ENCODE measurements at places on chromosomes 1 and 21.

- no peak for DNase-seq
These were observed 39.3 kb upstream of the TENT5C start for GRCh38 chr1:117566556-117566955.

- peak; percentile 30 for DNase-seq
These were observed 197.7 kb upstream of the DUSP10 start for GRCh38 chr1:221939607-221940006.

DNA sequence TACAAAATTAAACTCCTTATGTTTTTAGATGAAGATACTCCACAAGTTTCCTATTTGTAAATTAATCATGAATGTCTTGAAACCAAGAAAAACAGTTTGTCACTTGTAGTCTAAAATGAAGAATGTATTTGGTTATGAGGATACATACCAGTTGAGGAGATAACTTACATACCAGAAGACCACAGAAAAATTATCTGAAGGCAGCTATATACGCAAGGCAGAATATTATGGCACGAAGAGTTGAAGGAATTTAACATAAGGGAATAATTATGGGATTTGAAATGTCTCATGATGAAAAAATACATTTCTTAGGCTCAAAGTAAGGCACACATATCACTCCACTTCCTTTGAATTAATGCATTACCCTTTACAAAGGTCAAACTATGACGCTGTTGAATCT, 73.3 kb downstream of the IFI44 start:
- DNase-seq, result no peak

- DNase-seq, result no peak
These were observed 50.2 kb upstream of the NUF2 start for GRCh38 chr1:163271535-163271934.

DNA sequence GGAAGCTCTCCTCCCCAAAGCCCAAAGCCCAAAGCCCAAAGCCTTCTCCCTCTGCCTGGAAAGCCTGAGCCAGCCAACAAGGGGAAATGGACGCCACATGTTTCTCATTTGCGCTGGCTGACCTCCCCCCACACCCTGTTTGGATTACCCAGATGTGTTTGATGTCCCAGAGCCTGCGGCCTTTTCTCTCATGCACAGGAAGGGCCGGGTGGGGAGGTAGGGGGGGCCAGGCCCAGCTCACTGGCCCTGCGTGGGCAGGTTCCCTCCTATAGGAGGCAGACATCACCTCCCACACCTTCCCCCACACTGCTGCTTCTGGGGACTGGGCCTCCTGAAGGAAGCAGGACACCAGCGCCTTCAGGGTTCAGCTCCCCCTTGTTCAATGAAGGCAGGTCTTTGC, 116.3 kb downstream of the NAV1 start:
- no peak for DNase-seq

- DNase-seq, result no peak
These were observed 995 bp upstream of the KIF26B start for GRCh38 chr1:245153552-245154428.

DNA sequence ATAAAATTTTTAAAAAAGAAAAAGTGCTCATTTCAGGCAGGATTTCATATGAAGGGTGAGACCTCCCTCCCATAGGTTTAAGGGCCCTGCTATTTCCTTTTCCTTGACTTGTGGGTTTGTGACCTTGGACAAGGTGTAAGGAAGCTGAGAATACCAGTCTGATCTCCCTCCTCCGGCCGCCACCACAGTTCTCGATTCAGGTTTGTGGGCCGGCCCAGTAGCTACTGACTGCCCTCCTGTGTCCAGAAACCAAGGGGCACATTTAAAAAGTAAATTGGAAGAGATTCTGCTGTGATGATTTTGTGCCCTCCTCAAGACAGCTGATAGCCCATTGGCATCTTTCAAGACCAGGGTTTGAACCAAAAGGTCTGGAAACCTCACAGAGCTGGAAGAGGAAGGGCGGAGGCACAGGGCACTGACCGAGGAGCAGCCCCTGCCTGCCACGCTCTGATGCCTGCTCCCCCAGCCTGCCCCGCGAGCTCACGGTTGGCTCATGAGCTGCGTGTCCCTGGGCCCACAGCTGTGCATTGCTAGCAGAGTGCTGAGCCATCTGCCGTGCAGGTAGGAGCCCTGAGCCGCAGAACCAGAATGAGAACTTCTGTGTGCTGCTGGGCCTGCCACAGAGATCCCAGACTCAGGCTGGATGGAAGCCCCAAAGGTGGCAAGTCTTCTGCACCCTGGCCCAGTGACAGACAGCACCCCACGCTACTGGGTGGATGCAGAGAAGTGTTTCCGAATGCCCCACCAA, 348.7 kb downstream of the NPHP4 start:
- no peak for DNase-seq

- no peak for DNase-seq
These were observed 13.7 kb upstream of the CCN1 start for GRCh38 chr1:85566890-85567289.

DNA sequence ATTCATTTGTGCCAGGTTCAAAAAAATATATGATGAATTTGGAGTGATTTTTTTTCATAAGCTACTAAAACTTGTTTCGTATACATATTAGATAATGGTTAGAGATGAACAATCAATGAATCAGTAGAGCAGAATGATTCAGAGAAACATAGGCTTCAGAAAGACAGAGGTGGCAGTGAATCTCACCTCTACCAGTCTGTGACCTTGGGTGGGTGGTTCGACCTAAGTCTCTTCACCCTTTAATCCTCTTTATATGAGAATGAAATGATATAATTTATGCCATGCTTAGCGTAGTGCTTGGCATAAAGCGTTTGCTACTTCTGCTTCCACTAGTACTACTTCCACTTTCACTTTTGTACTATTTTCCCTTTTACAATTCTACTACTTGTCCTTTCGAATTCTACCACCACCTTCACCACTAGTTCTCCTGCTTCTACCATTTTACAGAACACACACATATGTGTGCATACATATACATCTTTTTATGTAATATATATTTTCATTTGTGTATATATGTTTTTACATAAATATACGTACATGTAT, 45.1 kb downstream of the FYB2 start:
- peak; percentile 49 for DNase-seq

DNA sequence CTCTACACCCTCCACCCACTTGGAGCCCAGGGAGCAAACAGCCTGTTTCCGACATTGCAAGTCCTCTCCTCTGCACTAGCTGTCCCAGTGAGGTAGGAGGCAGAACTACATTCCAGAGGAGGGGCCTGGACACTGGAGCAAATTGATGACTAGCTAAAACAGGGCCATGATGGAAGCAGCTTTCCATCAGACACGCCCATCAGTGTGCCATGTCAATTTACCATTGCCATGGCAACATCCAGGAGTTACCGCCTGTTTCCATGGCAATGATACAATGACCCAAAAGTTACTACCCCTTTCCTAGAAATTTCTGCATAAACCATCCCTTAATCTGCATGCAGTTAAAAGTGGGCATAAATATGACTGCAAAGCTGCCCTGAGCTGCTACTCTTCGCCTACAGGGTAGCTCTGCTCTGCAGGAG, 647.1 kb downstream of the PTPRU start:
- DNase-seq, result no peak

DNA sequence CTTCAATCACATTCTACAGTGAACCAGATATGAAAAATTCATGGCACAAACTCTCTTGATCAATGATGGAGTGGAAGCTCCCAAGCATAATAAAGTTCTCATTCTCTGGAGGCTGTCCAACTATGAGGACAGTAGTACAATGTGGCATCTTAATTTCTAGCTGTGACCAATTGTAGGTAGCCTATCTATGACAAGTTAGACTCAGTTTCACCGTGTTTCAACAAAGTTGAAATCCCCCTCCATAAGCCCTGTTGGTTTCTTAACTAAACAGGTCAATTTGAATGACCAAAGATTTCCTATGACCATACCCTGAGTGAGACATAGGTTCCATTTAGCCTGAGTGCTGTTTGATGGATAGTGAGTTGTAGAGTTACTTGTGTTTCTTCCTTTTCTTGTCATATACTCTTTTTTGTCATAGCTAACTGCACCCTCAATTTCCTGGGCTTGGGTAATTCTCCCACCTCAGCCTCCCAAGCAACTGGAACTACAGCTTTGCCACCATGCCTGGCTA, 11.8 kb downstream of the PATJ start:
- no peak for DNase-seq

GRCh38 chr1:118785246-118785645, 202.9 kb downstream of the TBX15 start:
- DNase-seq, result peak; percentile 85

DNA sequence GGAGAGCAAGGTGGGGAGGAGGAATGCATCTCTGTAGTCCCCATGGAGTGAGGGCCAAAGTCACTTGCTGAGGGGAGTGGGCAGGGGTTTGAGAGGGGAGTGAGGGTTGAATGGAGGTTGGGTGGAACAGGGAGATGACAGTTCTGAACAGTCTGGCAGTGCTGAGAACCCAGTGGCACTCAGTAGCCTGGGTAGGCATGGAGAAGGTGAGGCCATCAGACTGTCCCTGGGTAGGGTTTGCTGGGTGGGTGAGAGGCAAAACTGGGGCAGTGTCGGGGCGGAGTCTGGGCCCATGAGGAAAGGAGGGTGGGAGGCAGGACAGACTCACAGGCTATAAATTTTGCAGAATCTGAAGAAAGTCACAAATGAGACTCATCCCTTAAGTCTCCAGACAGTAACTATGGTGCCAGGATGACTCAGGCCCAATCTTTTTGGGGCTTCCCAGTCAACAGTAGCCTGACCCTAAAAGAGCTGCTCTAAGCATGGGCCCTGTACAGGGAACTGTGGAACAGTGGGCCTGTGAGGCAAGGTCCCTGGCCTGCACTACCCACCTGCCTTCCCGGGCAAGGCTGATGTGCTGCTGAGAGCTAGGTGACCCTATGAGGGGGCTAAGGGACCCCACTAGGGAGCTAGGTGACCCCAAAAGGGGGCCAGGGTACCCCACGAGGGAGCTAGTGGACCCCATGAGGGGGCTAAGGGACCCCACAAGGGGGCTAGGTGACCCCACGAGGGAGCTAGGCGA, 51.0 kb upstream of the DMRTB1 start:
- no peak for DNase-seq

GRCh38 chr21:26846036-26846931, 1.1 kb upstream of the ADAMTS1 start:
- DNase-seq, result no peak

GRCh38 chr1:183327434-183328290, 90.5 kb downstream of the NMNAT2 start:
- DNase-seq, result no peak

DNA sequence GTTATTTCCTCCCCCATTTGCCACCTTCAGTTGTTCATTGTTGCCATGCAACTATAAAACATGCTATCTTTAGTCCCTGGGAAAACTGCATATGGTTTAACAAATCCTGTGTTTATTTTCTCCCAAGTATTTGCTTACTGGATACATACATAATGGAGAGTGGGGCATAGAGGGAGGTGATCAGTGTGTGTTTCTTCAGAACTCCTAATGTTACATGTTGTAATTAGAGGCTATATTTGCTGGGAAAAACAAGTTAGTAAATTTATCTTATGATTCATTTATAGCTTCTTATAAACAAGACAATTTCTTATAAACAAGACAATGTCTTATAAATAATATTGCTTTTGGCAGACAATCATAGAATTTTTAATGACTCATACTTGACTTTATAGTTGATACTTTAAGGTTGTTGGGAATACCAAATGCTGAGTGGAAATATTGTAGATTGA, 7.3 kb upstream of the GIPC2 start:
- no peak for DNase-seq

DNA sequence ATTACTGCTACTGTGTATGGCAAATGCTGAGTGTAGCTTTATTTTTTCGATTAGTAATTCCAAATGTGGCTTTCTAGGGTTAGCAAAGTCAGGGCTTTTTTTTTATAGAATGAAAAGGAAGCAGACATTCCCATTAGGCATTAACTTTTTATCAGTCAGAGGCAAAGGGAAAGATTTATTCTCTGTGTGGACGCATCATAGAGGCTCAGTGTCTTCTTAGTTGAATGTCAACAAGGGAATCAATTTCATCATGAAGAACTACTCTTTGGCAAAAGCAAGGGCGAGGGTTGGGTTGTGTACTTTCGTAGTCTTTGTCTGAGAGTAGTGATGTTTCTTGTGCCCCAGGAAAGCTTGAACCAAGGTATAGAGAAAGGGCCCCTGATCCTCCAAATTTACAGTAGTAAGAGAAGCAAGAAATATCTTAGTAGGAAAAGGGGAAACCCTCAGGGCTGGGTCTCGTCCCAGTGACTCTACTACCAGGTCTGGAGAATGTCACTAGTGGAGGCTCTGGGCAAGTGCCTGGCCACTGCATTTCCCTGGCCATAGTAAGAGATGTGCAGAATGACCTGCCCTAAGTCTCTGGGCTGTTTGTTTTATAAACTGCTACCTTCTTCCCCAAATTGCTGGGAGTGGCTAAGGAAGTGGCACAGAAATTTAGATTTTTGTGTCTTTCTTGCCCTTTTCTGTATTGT, 30.0 kb upstream of the MACF1 start:
- DNase-seq, result no peak

DNA sequence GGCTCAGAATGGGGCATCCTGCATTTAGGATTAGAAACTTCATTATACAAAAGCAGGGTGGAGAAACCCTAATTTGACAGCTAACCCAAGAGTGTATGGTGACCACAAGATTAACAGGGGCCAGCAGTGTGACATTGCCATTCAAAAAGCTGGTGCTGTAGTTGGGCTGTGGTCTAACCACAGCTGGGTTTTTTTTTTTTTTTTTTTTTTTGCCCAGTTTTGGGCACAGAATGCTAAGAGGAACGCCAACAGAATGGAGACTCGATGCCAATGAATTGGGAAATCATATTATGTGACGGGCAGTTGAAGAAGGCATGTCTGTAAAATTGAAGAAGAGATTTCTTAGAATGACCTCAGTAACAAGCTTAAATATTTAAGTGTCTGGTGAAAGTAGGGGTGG, 58.4 kb downstream of the NFIA start:
- DNase-seq, result peak; percentile 78

DNA sequence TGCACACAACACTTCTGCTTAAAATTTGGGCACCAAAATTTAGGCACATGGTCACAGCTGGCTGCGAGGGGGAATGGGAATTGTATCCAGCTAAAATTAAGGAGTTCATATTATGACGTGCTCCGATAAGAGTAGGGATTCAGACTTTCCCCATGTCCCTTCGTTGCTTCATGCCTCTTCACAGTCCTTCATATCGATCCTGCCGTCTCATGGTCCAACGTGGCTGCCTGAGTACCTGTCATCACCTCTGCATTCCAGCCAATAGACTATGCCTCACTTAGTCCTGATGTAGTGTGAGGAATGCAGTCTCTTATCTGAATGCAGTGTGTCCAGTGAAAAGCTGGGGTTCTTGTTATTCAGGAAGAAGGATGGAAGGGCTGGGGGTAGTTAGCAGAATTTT, 108.6 kb downstream of the SIK1 start:
- no peak for DNase-seq

- no peak for DNase-seq
These were observed 61.7 kb downstream of the ELK4 start for GRCh38 chr1:205570173-205570501.

Measured in MV-4-11 (cell line).